ENCODE measurements at places on chromosomes 11 and 22.

GRCh38 chr11:116229236-116229970 is 543.4 kb downstream of the BUD13 start:
- DNase-seq = no peak

DNA sequence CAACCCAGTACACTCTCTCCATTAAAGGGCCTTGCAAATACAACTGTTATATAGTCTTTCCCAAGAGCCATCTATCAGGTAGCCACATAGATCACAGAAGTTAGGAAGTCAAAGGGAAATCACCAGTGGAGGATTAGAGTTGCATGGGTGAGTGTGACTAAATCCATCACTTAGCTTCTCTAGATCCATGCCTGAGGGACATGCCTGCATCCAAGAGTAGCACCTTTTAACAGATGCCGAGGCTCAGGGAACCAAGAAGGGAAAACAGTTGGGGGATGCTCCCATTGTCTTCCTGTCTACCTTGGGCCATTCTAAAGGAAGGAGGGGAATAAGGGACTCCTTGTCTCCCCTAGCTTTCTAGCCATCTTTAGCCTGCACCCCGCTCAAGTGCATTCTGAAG is 77.9 kb downstream of the XRRA1 start:
- DNase-seq = no peak

DNA sequence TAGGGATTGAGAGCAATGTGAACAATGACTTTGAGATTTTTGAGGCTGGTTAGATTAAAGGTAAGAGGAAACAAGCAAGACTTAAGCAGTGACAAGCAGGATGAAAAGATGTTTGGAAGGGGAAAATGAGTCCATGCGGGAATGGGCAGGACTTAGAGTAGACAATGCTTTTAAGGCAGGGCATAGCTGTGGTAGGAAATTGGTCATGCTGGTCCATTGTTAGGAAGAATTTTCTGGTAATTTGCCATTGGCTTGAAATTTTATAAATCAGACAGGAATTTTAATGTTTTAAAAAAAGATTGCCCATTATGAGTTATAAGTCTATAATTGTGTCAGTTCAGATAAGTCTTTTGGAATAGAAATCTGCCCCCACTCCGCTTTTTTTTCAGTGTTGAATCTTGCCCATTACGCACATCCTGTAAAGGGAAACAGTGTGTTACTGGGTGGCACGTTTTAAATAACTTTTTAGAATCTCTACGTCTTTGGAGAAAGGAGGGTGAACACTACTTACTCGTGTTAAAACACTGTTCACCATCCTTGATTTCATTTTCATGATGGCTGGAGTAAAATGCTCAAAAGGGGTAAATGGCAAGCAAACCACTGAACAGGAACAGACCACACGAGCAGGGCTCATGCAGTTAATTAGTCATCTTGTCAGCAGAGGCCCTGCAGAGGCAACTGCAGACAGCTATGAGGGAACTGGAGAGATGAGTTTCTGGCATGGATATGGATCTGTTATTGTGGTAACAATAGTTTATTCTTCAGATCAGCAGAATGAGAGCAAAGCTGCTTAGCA is 25.0 kb downstream of the SWAP70 start:
- no peak for DNase-seq

- DNase-seq = no peak
Measured at GRCh38 chr11:126740846-126741245, 259.7 kb downstream of the KIRREL3 start.

DNA sequence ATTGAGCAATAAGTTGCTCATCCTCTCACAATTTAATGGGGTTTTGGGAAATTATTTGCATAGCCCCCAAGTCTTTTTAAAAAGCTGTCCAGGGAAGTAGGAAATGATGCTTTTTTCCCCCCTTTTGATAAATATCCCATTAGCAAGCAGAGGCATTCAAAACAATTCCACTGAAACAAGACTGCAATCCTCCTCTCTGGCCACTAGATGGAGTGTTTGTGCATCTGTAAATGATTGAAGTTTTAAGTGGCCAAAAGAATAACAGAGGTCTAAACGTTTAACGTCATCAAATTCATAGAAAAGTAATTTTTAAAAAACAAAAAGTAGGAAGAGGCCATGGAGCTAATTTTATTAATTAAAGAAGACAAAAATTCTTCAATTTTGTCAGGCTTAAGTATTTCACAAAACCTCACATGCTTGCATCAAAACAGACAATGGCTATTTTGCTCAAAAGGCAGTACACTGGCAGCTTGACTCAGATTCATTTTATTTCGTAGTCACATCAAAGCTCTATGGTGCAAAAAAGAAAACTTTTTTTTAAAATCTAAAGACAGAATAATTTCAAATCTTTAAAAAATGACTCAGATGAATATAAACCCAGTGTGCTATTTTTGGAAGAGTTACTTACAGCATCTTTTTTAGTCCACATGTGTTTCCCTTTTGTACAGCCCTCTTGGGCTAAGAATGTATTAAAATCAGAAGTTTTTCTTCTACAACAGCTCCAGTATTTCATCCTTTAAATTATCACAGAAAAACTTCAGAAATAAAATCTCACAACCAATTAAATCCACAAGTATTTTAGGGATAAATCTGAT is 17.8 kb downstream of the CHORDC1 start:
- no peak for DNase-seq

DNA sequence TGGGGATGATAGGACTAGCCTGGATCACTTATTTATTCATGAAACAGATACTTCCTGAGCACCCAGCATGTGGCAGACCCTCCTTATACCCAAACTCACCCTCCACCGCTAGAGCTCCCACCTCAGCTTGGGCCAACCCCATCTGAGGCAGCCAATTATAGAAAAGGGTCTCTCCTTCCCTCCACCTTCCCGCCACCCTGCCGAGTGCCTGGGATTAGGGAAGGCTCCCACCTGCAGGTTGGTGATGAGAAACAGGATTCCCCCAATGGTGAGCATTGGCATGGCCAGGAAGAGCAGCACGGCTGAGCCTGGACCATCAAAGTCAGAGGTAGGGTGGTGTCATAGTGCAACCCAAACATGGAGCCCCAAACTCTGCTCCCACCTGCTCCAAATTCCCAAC is 5.9 kb downstream of the SLC43A3 start:
- no peak for DNase-seq

- no peak for DNase-seq
Measured at GRCh38 chr22:48662476-48663135, 1165.1 kb downstream of the BRD1 start.

- DNase-seq = no peak
Measured at GRCh38 chr11:61862714-61863547, 28.4 kb downstream of the FADS3 start.

- no peak for DNase-seq
Measured at GRCh38 chr11:107179829-107180228, 161.6 kb upstream of the GUCY1A2 start.
